ENCODE measurements at places on chromosomes 5 and 9.

DNA sequence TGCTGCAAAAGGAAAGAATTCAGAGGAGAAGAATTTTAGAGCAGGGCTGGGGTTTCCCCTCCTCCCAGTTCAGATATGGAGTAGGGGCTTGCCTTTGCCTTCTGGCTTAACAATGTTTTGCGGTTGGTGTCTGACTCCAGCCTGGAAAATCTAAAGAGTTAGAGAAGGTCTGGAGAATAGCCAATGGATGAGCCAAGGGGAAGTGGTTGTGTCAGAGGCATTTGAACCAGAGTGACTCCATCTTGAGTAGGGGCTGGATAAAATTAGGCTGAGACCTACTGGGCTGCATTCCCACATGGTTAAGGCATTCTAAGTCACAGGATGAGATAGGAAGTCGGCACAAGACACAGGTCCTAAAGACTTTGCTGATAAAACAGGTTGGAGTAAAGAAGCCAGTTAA is 133.7 kb downstream of the DIRAS2 start:
- DNase-seq, result no peak

DNA sequence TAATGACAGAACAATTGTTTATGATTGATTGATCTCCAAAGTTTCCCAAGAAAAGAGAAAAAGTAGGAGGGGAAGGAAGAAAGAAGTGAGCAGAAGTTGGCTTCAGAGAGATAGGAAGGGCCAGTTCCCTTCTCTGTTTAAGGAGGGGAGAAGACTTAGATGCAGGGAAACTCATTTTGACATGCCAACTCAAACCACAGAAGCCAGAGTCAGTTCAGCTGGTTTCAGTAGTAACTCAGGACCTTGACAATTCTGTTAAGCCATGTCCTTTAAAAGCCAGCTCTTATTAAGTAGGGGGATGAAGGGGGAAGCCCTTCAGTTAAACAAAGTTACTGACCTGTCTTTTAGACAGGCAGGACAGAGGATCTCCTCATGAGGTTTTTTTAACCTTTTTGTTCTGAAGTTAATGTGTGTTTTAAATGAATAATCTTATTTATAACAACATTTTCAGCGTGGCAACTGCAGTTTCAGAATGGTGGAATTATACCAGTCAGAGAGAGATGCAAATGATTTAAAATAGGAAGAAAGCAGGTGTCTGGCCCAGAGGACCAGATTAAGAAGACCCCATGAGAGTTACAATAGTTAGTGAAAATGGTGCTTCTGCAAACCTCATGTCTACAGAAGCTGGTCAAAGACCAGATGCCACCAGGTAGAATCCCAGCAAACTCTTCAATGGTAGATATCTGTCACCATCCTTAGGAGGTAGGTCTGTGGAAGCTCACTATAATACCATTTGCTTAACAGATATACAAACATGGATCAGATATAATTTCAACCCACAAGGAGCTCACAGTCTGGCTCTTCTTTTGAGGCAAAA is 29.3 kb upstream of the ABL1 start:
- DNase-seq, result peak; percentile 47

DNA sequence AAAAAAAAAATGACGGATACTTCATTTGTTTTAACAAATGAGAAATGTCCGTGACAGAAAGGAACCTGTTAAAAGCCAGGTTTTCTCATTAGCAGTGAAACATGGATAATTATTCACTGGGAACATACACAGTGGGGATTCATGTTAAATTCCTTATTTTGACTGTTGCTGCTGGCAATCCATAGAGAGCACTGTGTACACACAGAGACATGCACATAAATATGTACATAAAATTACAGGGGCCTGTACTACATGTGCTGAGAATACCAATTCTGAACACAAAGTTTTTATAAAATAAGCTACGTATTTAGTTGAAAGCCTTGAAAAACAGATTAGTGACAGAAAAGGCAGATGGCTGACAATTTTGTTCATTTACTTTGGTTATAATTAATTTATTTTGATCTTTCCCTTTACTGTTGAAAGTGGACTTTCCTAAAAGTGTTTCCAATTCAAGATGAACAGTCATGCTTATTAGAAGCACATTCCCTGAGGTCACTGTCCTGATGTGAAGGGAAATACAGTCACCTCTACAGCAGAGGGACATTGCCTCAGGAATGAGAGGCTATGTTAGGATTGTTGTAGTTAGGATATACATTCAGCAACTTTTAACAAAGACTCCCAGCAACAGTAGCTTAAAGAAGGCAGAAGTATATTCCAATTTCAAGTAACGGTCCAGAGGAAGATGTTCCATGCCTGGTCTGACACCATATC is 166.7 kb downstream of the SAXO1 start:
- no peak for DNase-seq

DNA sequence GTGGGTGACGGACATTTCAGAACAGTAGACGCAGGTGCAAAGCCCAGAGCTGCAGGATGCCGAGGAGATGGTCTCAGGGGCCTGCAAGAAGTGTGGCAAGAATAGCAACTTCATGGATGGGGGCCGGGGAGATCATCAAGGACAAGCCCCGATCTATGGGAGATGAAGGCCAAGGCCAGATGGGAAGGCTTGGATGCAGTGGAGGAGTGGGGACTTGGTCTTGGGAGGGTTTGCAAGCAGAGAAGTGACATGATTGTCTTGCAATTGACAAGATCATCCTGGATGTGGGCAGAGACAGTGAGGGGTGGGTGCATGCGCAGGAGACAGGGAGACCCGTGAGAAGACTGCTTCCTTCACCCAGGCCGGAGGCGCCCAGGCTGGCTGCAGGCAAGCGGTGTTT is 198.1 kb downstream of the CDK5RAP2 start:
- no peak for DNase-seq

GRCh38 chr5:172321593-172321992 is 38.0 kb upstream of the UBTD2 start:
- no peak for DNase-seq

DNA sequence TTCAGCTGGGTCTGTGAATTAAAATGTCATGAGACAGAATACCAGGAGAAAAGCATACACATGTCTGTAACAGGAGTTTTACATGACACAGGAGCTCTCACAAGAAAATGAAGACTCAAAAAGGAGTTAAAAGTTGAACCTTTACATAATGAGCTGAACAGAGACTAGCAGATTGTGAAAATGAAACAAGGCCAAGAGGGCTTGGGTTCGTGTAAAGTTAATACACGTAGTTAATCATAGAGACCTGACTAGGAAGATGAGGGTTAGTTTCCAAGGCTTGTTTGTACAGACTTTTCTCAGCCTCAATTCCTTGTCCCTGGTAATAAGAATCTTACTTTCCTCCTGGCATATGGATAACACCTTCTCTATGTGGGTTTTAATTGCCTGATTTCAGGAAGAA is 1294.0 kb downstream of the MAT2B start:
- no peak for DNase-seq

DNA sequence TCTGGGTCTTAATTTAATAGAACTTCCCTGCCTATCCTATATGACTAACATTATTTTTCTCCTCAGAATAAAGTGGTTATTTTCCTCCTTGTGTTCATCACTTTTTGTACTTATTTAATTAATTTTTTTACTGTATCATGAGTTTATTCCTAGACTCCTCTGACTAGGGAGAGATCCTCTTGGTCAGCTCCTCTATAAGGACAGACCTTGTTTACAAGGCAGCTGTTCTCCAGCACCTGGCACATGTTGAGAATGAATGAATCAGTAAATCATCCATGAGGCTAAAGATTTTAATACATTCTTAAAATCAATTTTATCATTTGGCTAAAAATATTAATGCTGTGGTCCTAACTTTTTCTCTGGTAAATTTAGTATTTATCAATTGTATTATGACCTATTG is 139.8 kb downstream of the NUDT12 start:
- no peak for DNase-seq

- no peak for DNase-seq
Observed at GRCh38 chr5:121485281-121485680, 366.4 kb upstream of the FTMT start.

DNA sequence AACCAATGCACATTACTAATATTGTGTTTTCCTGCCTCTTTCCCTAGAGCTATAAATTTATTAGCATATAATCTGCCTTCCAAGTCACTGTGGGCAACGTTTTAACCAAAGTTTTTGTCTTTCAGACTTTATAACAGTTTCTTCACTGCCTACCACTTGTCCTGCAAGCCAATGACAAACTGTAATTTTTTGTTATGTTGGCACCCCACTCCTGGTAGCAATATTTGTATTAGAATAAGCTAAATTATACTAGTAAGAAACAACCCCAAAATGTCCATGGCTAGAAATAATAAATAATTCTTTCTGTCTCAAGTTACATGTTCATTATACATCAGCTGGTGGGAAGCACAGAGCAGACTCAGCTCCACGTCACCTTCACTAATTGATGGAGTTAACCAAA is 51.7 kb downstream of the ATPSCKMT start:
- DNase-seq, result no peak

DNA sequence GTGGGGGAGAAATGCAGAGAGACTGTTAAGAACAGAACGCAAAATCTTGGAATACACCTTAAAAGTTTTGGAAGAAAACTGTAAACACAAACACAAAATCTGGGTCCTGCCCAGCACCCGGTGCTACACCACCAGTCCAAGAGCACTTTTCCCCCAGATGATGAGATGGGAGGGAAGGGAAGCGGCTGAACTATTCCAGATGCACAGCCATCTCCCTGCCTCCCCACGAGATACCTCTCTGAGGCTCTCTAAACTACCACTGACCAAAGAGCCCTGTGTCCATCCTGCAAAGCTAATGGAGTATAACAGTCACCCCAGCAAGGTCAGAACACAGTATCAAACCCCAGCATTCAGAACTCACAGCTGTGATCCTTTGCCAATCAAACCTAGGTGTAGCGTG is 8.0 kb downstream of the SPARC start:
- no peak for DNase-seq

DNA sequence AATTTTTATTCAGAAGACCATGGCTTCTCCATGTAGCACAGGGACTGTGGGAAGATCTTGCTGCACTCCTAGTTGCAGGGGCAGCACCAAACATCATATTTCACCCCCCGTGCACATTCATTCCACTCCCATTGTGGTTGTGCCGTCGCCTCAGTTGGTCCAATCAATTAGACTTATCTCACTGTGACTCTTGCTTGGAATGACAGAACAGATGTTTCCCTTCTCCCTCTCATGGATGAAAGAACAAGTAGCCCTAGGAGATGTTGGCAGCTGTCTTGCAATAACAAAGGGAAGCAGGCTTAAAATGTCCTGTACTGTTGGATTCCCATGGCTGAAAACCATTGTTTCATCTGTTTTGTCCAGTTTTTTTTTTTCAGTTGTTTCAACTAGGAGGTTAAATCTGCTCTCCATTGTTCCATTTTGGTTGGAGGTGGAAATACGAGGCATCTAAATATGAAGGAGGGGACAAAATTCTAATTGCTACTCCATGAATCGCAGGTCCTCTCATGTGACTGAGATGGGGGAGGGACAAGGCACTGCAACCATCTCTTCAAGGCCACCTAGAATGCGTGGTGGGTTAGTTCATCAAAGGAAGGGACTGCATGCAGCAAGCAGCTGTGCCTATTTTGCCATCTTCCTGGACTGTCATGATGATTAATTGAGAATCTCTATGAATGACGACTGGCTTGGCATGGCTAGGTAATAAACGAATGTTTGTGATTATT is 214.4 kb downstream of the NSG2 start:
- DNase-seq, result no peak

DNA sequence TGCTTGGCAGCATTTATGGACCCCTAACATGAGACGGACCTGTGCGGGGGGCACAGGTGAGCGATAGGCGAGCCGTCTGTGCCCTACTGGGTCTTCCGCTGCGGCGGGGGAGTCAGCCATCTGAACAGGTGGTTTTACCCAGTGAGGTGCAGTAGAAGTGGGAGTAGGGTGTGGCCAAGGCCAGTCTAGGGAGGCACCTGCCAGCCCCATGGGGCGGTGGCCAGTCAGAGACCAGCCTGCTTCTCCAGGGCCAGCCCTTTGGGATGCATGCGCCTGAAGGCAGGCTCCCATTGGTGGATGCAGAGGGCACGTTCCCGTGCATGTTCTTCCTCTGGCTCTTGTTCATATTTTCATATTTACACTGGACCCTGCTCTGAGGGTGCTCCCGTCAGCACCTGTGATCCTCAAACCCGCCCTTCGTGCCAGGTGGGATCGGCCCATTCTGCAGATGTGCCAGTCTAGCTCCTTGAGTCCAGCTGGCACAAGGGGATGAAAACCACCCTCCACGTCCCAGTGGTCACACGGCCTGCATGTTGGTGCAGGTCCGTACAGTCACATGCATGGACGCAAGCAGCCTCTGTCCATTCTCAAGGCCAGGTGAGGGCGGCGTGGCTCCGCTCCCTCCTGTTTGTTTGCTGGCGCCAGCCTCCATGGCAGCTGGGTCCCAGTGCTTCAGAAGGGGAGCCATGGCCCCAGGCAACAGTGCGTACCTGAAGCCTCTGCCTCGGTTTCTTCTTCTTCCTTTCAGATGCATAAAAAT is 9.0 kb downstream of the COL5A1 start:
- DNase-seq, result no peak

- DNase-seq, result no peak
Observed at GRCh38 chr5:143426437-143426991, 23.0 kb upstream of the NR3C1 start.
